ENCODE measurements at places on chromosomes 1 and 21.

DNA sequence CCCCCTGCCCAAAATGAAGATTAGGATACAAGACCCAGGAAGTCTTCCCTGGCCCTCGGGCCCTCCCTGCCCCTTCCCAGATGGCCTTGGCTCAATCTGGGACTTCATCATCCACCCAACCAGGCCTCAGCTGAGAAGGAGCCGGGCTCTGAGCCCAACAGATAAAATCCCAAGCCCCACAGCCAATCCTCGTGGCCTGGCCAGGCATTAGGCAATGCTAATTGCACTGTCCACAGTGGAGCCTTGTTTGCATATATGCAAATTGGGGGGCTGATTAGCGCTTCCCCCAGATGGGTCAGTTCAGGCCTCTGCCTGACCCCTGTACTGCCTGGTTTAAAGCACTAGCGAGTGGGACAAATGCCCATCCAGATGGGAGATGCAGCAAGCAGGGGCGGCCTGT, 34.9 kb downstream of the IGSF21 start:
- no peak for DNase-seq

DNA sequence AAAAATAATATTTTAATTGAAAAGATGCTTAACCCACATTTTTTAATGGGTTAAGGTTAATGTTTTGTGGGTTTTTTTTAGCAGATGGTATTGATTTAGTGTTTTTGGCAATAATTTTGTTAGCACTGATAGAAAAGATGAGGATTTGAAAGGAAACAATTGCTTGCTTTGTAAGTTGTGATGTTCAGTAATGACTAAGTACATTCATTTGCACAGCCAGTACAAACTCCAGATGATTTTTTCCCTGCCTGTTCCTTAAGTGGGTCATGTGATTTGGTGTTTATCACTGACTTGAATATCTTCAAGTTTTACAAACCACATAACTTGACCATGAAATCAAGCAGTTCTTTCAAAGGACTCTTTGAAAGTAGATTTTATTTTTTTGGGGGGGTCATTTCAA, 15.0 kb downstream of the DISP1 start:
- no peak for DNase-seq

DNA sequence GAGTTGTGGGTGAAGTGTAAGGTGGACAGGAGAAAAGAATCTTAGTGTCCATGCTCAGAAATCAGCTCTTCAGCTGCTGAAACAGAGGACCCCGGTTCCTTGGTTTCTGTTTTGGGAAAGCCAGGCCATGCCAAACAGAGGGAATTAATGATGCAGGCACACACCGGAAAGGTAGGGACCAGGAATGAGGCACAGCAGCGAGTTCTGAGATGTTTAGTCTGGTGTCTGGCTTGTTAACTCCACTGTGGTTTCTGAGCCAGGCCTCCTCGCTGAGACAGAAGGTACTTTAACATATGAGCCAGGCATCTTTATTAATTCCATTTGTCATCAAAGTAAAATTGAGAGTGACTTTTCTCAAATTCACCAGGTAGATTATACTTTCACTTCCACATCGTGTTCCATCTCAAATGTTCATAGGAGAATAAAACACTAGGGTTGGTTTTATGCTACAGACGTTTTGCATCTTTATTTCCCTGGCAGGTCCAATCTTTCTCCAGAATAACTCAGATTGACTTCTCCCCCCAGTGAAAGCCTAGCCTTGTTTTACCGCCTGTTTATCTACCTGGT, 23.5 kb downstream of the LRRC8D start:
- no peak for DNase-seq

DNA sequence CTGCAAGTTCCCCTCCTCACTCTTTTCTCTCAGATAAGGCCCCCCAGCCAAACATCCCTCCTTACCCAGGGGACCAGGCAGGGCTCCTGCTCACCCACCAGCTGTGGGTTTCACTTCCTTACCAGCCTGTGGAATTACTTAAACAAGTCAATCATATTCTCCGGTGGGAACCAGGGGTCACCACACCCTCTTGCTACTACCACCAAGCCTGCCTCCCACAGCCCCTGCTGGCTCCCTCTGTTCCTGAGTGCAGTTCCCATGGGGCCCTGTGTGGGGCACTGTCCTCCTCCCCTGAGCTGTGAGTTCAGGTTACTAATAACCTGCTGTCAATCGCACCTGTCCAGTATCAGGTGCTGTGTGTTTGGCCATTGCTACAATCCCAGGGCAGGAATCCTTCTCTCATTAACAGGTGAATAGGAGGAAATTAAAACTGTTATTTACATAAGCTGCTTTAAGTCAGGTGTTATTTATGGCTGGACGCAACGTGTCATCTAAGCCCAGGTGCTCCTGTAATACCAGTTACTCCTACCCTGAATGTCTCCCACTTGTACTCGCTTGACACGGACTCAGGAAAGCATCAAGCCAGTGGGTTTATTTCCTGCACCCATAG, 53.1 kb upstream of the LBR start:
- DNase-seq = peak; percentile 34

- no peak for DNase-seq
Observed at GRCh38 chr1:213688655-213689054, 299.1 kb upstream of the PROX1 start.

DNA sequence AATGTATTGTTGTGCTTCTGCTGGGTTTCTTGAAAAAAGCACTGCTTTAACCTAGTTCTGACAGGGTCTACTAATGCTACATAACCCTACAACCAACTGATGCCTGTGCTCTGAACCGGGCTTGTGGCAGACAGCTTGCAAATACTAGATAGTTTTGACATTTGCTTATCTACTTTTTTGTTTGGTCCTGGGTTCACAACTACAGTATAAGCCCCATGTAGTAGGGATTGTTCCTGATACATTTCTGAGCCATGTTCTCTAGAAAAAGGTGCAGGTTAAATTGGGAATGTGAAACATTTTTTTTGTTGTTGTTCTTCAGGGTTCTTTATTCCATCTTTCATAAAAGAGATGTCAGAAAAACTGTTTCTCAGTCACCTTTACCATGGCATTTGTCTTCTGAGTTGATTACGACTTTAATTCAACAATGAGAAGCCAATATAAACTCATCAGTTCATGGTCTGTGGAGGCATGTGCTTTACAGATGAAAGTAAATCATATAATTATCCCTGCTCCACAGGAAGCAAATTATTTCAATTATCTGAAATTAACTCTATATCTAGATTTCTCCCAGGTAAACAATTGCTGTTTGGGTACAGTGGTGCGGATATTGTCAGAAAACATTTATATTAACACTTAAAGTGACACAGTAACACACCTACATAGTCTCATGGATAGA, 22.0 kb downstream of the OLFM3 start:
- no peak for DNase-seq

GRCh38 chr1:87706203-87706602, 377.5 kb downstream of the LMO4 start:
- DNase-seq = no peak

GRCh38 chr1:30250338-30250983, 472.9 kb downstream of the MATN1 start:
- DNase-seq = no peak

GRCh38 chr1:168974611-168975010, 131.9 kb upstream of the ATP1B1 start:
- no peak for DNase-seq

DNA sequence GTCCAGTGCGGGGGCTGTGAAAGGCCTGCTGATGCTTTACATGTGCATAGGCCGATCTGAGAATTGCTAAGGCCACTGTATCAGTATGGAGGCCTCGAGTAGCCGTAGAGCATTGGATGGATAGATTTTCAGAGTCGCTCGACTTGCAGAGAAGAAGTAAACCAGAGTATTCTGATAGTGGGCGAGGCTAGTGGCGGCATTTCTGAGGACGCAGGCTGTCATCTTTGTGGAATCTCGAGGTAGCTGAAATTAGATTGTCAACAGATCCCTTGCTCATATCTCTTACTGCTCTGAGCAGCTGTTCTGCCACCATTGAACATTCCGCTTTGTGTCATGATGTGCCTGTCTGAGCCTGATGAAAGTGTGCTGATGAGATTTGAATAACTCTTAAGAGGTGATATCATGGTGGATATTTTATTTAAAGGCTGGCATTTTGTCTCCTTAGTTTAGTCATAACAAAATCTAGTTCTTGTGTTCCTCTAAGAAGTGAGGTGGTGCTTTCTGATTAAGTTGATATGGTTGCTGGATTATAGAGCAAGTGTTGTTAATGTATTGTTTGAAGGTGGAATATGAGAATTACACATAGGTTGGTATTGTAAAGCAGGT, 1.5 kb downstream of the KIF1B start:
- peak; percentile 86 for DNase-seq
